BJ (cell line): ENCODE measurements at places on chromosomes 2 and 18. TPM values are rescaled to one million over a fixed set of nuclear protein-coding genes. Genes with fewer than 3 reads are reported as not detected.

The SDC1 gene
- polyA plus RNA-seq: 32.0 and 42.0 TPM in 2 replicates

The UGT1A1 gene
- polyA plus RNA-seq: not detected in 2 replicates

DNA sequence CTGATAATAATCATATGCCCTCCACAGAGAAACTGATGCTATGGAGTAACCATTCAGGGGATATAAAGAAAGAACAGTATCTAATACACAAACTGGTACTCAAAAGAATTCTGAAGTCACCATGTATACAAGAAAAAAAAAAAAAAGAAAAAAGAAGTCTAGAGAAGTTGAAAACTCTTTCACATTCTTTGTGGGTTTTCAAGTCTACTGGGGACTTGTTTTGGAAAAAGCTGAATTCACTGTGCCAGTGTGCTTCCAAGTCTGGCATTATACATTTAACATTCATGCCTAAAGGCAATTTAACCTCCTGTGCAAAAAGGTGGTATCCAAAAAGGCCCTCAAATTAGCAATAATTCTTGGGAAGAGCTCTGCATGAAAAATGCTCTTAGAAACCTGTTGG, 94.8 kb upstream of the ITGB6 start:
- no peak for DNase-seq

DNA sequence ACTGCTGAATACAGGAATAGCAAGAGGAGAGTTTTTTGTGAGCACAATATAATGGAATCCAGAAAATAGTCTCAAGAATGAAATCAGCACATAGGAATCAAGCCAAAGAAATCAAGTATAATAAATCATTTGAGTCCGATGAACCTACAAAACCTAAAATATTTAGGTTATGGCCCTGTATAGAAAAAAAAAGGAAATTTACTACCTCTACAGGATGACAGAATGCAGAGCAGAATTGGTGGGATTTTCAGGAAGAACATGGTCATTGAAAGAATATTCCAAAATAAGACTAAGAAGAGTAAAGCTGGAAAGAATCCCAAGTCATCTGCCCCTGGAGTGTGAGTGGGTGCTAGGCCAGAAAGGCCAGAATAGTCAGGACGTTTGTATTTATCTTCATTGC, 1041.2 kb upstream of the CDH2 start:
- DNase-seq: no peak

The SNTG2 gene
- 0.31 and 0.43 TPM in 2 replicates for polyA plus RNA-seq

The NMUR1 gene
- polyA plus RNA-seq: not detected in 2 replicates

The NIF3L1 gene
- 37.5 and 51.3 TPM in 2 replicates for polyA plus RNA-seq

DNA sequence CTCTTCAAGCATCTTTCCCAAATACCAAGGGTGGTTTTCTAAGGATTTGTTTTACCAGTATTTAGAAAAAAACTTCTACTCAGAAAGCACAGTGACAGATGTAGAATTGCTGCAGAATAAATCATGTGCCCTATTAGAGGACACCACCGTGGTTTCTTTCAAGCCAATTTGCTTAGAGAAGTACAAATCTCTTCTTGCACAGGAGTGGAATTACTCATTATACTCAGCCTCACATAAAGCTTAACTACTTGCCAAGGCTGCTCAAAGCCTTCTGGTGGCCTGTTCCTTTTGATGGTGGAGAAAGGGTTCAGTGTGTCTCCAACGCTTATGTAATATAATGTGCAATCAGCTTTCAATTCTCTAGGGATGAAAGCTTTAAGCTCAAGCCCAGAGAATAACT, 66.5 kb upstream of the CTNNA2 start:
- DNase-seq: no peak

GRCh38 chr18:22210311-22210754, 40.9 kb downstream of the GATA6 start:
- no peak for DNase-seq

The CCDC178 gene
- polyA plus RNA-seq: not detected in 2 replicates

DNA sequence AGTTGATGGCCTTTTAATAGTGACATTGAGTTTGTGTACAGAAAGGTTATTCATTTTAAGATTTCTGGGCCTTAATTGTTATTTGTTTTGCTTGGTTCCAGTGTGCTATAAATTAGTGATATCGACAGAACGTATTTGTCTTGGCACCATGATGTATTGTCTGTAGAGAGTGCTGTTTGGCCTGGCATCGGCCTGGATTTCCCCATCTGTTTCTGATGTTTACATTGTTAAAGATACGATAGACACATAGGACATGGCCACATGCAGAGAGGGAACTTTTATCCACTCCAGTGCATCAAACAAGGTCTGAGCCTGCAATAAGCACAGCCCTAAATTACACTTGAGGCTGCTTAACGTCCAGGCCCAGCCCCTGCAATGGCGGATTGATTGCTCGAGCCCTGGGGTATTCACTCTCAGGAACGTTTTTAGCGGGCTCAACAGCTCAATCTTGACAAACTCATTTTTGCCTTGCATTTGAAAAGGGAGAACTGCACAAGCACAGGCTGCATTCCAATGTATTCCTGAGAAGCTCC, 144.7 kb downstream of the SLC4A3 start:
- no peak for DNase-seq

The KCNK3 gene
- 0.13 and 0.22 TPM in 2 replicates for polyA plus RNA-seq
